ENCODE measurements at places on chromosomes 5 and 9. TPM values are rescaled to one million over a fixed set of nuclear protein-coding genes. Genes with fewer than 3 reads are reported as not detected.

GRCh38 chr9:79578891-79579290 lies 7.1 kb downstream of the TLE4 start:
- DNase-seq = no peak

- no peak for DNase-seq
Observed at GRCh38 chr5:79171635-79172245, 60.1 kb downstream of the BHMT start.

DNA sequence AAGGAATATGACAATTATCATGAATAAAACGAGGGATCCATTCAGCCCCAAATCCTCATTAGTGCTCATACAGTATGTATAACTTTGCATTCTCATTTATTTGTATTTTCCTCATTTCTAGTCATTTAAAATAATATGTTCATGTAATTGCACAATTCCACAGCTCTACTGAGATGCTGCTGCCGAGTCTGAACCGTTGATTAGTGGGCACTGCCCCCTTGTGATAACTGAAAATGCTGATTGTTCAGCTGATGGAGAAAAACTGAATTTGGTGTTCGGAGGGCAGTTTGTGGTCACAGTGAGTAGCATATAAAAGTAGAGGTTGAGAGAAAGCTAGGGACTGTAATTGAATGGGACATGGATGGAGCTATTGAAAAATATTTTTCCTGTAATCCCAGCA lies 12.2 kb upstream of the GPR151 start:
- DNase-seq = no peak

The OGN gene
- total RNA-seq = 0.11 TPM

DNA sequence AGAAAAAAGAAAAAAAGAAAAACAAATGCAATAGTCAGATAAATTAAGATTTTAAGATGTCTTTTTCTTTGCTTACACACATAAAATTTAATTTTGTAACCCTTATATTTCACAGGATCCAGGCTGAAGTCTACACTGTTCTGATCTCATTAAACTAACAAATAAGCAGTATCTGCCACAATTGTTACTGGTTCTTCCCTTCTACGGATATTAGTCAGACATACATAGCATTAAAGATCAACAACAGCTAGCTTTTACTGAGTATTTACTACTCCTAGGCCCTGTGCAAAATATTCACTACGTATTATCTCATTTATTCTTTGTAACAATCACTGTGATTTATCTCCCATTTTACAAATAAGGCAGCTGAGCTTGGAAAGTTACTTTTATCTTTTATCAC lies 34.9 kb downstream of the GNAQ start:
- no peak for DNase-seq

All from CD4-positive, alpha-beta T cell (primary cell).